ENCODE measurements at places on chromosomes 2 and 18.

GRCh38 chr2:238106339-238106697, 6.2 kb downstream of the ESPNL start:
- no peak for DNase-seq

DNA sequence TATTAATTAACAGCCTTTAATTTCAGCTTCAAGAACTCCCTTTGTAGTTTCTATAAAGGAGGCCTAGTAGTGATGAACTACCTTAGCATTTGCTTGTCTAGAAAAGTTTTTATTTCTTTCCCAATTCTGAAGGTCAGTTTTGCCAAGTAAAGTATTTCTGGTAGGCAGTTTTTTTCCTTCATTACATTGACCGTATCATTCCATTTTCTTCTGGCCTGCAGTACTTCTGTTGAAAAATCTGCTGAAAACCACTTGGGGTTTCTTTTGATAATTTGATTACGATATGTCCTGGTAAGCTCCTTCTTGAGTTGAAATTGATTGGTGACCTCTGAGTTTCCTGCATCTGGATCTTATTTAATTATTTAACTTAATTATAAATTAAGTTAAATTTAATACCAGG, 691.8 kb downstream of the TSN start:
- no peak for DNase-seq

DNA sequence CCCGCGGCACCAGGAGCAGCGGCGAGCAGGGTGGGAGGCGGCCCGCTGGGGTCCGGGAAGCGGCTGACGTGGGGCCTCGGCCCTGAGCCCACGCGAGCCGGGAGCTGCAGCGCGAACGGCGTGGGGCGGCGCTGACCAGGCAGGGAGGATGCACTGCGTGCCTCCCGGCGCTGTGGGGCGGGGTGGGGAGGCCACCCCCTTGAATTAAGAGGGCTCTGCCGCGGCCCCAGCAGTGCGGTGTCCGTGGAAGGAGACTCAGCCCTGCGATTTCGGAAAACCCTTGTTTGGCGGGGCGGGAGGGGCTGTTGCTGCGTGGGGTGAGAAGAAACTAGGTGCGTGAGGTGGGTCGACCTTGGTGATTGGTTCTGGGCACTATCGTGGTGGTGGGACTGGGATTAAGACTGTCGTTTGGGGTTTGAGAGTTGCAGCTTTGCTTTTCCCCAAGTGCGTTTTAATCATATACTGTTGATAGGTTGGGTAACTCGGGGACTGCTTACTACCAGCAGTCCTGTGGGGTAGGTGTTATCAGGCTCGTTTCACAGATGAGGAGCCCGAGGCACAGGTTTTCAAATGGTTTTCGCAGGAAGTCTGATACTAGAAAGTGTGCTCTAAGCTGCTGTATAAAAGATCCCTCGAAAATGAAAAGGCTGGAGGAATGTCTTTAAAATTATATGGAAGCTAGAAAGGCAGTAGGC, 722 bp downstream of the ACSL3 start:
- peak; percentile 50 for DNase-seq

GRCh38 chr2:207399301-207399700, 130.5 kb upstream of the CREB1 start:
- no peak for DNase-seq

DNA sequence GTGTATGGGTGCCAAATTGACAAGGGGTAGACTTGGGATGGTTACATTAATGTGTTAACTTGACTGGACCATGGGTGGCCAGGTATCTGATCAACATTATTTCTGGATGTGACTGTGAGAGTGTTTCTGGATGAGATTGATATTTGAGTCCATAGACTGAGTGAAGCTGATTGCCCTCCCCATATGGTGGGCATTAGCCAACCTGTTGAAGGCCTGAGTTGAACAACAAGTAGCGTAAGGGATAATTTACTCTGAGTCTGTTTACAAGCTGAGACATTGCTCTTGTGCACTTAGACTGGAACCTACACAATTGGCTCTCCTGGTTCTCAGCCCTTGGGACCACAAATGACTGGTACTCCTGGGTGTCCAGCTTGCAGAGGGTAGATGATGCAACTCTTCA, 240.1 kb downstream of the ASXL3 start:
- DNase-seq, result no peak

- no peak for DNase-seq
Measured at GRCh38 chr2:230614913-230615332, 97.7 kb upstream of the CAB39 start.

DNA sequence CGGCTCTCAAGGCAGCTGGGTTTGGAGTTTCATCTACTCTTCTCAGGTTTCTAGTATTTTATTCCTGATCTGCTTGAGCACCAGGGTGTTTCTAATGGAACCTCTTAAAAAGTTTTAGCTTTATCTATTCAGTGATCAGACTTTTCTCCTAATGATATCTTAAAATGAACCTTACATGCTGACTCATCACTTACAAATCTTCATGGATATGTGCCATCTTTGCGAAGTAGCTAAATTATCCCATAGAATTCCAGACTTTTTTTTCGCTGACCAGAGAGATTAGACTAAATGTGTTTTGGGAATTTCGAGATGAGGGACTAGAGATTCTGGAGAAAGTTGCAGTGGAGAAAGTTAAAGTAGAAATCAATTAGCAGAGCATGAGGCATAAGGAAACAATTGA, 401.0 kb downstream of the GRB14 start:
- no peak for DNase-seq

GRCh38 chr2:72494392-72494791, 331.4 kb downstream of the EXOC6B start:
- DNase-seq, result no peak

DNA sequence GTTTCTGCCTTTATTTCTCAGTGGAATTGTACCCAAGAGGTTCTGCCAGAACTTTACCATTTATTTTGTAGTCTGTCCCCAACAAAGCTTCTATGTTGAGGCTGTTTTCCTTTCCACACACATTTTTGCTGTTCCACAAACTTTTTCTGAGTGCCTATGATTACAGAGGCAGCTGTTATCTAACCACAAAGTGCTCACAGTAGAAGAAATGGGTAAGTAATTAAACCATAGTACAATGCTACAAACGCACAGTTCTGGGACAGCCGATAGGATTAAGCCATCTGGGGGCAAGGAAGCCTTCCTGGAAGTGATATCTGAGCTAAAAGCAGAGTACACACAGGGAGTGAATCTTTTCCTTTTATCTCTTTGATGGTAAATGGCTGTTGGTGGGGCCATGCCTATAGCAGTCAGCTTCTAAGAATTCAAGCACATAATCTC, 3.9 kb upstream of the MGAT4A start:
- no peak for DNase-seq

DNA sequence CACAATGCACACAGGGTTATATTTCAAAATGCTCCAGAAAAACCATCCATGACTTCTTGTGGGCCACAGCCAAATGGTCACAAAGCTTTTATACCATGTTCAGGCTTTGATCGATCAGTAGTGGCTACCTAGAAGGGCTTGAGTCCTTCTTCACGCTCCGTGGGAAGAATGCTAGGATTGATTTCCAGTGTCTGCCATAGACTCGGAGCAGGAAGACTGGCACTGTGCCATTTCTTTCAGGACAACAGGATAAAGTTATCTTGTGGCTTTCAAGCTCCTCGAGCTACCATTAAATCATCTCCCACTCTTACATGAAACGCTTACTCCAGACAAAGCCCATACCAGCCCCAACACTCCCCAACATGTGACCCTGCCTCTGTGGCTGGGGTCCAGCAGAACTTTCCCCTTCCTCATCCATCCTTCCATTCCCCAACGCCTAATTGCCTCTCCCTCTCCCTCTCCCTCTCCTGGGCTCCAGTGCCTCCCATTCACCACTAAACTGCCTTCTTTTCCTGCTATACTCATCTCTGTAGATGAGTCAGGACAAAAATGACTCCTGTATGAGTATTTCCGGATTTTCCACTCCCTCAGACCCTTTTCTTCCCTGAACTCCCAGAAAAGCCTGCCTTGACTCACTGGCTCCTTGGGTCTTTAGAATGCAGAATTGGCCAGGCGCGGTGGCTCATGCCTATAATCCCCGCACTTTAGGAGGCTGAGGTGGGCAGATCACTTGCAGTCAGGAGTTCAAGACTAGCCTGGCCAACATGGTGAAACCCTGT, 40.9 kb downstream of the ADD2 start:
- DNase-seq, result no peak

DNA sequence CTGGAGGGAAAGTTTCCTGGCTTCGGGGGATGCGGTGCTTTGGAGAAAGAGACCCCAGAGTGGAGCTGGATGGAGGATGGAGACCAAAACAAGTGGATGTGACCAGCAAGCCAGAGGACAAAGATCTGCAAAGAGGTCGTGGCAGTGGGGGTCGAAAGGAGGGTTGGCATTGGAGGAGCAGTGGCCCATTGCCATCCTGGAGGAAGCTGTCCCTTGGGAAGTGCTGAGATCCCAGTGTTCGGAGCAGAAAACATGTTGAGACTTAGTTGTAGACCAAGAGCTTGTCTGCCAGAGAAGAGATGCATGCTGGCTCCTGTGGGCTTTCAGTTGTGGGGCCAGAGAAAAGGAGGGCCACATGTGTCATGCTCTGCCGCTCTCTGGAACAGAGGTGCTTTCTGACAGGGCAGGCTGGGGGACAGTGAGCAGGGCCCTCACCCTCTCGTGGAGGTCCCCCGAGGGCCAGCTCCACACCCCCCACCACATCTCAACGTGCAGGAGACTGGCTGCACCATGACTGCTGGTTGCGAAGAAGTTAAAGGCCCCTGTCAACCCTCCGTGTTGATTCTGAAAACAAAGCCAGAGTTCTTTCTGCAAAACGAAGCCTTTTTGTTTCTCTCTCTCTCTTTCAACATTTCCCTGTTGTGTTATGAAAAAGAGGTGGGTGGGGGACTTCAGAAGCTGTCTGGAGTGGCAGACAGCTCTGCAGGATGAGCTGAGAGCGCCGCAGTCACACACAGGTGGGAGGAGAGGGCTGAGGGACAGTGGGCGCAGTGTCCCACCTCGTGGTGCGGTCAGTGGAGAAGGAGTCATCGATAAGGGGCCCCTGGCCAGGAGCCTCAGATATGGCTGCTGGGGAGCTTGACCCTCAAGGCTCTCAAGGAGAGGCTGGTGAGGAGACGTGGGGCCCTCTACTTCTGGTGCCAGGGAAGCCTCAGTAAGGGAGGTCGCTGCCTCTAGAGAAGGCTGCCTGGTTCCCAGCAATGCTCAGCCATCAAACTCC, 77.6 kb upstream of the BCL2L11 start:
- DNase-seq, result no peak

GRCh38 chr2:40168546-40168945, 283.3 kb downstream of the SLC8A1 start:
- DNase-seq, result no peak

GRCh38 chr18:5073026-5073944, 123.8 kb downstream of the AKAIN1 start:
- DNase-seq, result peak; percentile 67

DNA sequence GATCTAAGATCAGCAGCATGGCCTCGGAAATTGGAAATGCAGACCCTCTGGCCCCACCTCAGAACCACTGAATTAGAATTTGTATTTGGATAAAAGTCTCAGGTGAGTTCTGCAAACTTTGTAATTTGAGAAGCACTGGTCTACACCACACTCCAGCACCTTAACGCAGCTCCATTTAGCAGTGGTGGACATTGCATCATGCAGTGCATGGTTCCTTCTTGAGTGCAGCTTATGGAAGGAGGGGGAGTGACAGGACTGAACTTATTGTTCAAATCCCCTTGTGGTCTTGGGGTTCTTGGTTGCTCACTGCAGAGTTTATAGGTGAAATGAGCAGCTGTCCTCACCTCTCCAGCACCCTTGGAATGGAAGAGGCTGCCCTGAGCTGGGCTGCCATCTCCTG, 17.4 kb upstream of the STEAP3 start:
- no peak for DNase-seq

DNA sequence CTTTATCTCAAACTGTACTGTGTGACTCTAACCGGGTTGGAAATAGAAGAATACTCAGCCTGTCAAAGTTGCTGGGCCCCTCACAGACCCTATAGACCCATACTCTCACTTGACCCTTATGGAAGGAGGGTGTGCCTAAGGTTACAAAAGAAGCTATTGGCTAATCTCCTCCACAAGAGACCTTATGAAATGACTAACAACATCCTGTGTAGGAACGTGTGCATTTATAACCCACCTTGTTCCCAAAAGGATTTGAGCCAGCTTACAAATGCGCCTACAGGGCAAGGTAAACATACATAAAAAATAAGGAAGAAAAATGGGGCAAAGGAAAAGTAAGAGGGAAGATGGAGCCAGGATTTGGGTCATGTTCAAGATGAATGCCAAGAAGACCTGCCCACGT, 225.4 kb upstream of the SMAD2 start:
- no peak for DNase-seq

DNA sequence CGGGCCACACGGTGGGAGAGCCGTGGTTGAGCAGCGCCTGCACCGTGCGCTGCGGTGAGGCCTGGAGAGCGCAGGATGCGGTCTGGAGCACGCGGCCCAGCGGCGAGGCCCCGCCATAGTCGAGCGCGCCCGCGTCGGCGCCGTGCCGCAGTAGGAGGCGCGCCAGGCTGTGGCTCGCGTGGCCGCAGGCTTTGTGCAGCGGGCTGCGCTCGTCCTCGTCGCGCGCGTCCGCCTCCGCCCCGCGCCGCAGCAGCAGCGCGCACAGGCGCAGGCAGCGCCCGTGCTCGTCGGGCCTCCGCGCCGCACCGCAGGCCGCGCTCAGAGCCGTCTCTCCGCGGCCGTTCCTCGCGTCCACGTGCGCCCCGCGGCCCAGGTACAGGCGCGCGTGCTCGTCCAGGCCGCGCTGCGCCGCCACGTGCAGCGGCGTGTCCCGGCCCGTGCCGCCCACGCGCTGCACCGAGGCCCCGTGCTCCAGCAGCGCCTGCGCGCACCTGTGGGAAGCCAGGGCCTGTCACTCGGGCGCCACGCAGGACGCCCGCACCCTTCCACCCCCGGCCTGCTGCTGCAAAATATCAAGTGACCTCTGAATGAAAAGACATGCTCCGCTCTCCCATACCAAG, 46.3 kb upstream of the GBX2 start:
- DNase-seq, result no peak

- DNase-seq, result no peak
Measured at GRCh38 chr2:241017228-241017940, 19.0 kb downstream of the SNED1 start.

DNA sequence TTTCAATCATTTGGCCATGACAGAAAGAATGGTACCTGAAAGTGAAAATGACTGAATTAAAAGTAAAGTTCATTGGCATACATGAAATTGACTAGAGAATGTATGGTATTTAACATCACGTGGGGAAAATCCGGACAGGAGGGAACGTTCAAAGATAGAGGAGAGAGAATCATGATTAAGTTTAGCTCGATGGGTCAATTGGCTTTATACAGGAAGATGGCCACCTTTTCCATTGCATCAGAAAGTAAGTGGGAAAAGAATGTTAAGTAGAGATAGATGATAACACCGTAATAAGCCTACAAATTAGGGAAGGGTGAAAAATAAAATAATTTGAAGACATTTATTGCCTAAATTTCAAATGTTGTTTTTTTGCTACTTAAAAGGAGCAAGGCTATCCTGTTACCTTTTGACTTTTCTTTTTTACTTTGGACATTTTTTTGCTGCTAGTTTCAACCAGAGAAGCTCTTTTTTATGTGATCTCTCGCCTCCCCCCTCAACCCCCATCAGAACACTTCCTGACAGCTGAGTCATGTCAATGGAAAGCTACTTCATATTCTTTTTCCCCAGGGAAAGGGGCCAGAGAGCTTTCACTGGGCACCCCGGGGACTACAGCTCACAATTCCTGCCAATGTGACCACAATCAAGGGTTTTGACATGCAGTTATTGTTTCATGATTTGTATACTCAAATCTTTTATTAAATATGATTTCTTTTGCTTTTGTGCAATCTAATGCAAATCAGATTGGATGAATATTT, 767 bp upstream of the CCDC102B start:
- DNase-seq, result no peak

- DNase-seq, result peak; percentile 80
Measured at GRCh38 chr2:121810959-121811853, 55.8 kb downstream of the TSN start.

GRCh38 chr2:172091000-172091641, 5.8 kb downstream of the DLX1 start:
- DNase-seq, result no peak
